ENCODE measurements at places on chromosomes 12 and 14. TPM values are rescaled to one million over a fixed set of nuclear protein-coding genes. Genes with fewer than 3 reads are reported as not detected.

The SMCO2 gene
- total RNA-seq = not detected

The CD163L1 gene
- total RNA-seq = 0.44 TPM

The PHLDA1 gene
- total RNA-seq = 28.3 TPM

The SERPINA9 gene
- total RNA-seq = not detected

The INHBE gene
- total RNA-seq = 0.09 TPM

The GPR137C gene
- total RNA-seq = 0.05 TPM

The CCDC88C gene
- 5.9 TPM for total RNA-seq

Data from A549 treated with Hydrocortisone at 1 μM for 4 hours (cell line).